ENCODE measurements at places on chromosomes 1 and 21.
A peak's percentile ranks its signal among the peaks of the same experiment; 100 is the strongest.

DNA sequence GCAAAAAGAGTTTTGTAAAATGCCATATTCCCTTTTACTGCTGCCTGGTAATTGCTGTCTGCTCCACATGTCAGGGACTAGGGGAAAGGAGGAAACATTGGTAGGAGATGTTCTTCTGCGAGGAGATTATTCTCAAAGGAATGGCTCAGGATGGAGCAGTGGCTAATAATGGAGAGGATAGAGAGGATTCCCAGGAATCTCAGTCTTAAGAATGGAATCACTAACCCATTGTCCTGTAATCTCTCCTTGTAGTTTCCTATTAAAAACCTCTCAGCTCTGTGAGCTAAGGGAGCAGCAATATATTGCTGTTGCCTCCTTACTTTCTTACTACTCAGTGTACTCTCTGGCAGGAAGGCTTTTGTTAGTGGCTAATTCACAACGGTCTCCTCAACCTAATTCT is 175.4 kb downstream of the HS2ST1 start:
- no peak for DNase-seq

GRCh38 chr1:186849271-186849671 is 20.5 kb downstream of the PLA2G4A start:
- DNase-seq: no peak

DNA sequence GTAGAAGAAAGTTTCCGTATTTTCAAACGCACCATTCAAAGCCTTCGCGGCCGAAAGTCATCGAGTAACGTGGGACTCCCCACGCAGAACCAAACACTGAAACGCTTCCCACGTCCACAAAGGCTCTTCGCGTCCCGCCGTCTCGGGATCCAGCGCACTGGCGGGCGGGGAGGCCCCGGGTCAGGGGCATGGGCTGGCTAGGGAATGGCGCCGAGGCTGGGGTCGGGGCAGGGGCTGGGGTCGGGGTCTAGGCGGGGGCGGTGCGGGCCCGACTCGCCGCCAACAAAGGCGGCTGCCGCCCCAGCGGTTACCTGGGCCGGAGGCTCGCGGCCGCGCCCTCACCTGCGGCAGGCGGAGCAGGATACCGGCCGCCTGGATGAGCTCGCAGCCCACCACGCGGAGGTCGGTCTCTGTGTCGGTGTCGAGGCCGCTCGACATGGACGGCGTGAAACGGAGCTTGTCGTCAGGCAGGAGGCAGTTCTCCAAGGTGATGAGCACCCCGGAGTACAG is 403 bp downstream of the CCNL2 start:
- DNase-seq: no peak

- no peak for DNase-seq
Measured at GRCh38 chr1:42735056-42735455, 5.0 kb downstream of the CLDN19 start.

DNA sequence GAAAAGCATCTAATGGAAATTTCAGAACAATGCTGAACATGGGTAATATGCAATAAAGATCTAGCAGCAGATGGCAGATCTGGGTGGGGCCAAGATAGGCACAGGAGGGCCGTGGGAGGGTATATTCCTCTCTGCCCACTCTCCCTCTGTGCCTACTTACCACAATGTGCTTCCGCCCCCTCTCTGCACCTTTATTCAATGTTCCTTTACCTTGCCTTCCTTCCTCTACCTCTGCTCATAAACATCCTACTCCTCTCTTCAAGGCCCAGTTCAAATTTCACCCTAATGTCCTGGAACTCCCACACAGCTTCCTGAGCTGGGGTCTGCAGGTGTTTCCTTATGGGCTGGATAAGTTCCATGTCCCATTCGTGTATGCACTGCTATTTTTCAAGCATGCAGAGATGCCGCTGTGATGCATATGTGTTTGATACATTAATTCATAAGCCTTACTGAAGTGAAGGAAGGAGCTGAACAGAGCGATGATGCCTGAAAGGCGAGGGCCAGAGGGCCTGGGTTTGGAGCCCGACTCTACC is 65.6 kb upstream of the EDEM3 start:
- no peak for DNase-seq

DNA sequence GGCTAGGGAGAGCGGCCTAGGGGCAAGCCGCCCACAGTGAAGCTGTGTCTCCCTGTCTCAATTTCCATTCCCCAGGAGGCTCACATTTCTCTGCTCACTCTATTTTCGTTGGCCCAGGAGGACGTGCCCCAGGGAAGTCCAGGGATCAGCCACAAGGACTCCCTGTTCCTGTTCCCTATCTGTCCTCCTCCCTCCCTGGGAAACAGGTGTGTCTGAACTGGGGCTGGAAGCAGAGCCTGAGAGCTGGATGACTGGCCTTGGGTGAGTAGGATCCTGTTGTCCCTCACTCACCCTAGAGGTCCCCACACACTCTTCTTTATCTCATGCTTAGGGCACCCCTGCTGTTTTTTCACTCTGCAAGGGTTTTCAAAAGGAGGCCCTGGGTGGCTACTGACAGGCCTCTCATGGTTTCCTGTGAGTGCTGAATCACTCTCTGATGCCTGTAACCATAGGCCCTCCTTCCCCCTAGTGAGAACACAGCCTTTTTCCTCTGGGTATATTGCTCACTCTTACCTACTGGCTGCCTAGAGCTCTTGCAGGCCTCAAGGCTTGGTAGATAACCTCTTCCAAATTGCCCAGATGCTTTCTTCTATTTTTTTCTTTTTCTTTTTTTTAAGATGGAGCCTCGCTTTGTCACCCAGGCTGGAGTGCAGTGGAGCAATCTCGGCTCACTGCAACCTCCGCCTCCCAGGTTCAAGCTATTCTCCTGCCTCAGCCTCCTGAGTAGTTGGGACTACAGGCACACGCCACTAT is 3.3 kb upstream of the UTP11 start:
- no peak for DNase-seq

- DNase-seq: no peak
Measured at GRCh38 chr1:236535662-236536161, 11.9 kb downstream of the LGALS8 start.

GRCh38 chr1:228291906-228292608 is 84.2 kb downstream of the OBSCN start:
- DNase-seq: no peak

DNA sequence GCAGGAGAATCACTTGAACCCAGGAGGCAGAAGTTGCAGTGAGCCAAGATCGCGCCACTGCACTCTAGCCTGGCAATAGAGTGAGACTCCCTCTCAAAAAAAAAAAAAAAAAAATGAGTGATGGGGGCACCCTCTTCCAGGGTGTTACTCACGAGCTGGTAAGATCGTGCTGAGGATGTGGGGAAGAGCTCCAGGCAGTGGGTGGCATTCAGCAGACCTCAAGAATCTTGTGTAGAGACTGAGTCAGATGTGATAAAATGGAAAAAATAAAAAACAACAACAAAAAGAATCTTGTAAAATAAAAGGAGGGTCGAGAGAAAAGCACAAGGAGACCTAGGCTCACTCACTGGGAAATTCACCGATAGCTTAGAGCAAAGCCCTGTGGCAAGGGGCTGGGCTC is 38.5 kb downstream of the EPHA2 start:
- DNase-seq: no peak

- no peak for DNase-seq
Measured at GRCh38 chr1:43533584-43533983, 2.9 kb downstream of the PTPRF start.

DNA sequence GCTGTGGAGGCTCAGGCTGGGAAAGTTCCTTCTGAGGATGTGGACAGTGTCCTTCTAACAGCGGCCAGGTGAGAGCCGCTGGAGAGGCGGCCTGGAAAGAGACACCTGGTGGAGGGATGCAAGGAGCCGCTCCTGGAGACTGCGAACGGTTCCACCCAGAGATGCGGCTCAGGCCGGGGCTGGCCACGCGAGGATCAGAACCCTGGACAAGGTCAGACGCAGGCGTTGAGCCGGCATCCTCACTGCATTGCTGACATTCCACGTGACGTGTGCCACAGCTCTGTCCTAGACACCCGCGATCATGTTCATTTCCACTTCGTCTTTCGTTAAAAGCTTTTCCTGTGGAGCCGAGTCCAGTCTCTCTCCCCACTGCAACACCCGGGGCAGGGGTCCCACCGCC is 28.8 kb downstream of the CFAP74 start:
- no peak for DNase-seq

- no peak for DNase-seq
Measured at GRCh38 chr1:233256789-233257188, 38.7 kb downstream of the PCNX2 start.

GRCh38 chr21:42621819-42622177 is 31.6 kb upstream of the PDE9A start:
- DNase-seq: peak; percentile 9

- no peak for DNase-seq
Measured at GRCh38 chr1:174209347-174210187, 50.2 kb downstream of the RABGAP1L start.

- no peak for DNase-seq
Measured at GRCh38 chr1:167728818-167729410, 7.1 kb downstream of the MPZL1 start.

DNA sequence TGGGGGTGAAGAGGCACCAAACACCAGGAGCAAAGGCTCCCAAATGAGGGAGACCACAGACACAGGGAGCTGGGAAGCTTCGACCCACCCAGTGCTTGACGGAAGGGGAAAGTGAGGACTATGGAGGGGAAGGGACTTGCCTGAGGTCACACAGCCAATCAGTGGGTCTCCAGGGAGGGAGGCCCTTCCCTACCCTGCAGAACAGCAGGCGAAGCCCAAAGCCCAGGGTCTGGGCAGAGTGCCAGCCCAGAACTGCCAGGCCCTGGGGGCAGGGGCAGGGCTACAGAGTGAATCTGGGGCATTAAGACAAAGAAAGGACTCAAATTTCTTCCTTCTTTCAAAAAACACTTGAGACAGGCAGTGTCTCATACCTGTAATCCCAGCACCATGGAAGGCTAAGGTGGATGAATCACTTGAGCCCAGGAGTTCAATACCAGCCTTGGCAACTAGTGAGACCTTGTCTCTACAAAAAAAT is 45.5 kb upstream of the ECE1 start:
- DNase-seq: no peak

Data from astrocyte of the cerebellum (primary cell).